H7 (cell line): ENCODE measurements at places on chromosomes 6 and 20.

- DNase-seq = peak; percentile 61
Observed at GRCh38 chr6:90403489-90404381, 107.1 kb upstream of the BACH2 start.

DNA sequence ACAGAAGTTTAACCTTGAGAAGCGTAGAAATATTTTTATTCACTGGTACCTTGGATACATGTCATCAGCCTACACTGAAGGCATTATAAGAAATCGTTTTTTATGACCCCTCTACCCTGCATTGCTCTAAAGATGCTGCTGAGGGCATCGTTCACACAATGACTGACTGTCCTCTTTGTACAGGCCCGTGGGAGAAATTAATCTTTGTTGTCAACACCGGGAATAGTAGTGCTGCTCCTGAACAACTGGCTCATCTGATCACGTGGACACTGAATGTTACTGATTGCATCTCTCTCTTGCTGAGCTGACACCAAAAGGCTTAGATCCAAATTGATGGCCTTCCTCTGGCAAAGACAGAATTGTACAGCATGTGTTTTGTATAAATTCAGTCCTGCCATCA is 157.1 kb upstream of the SMLR1 start:
- DNase-seq = no peak

GRCh38 chr6:166584155-166584554 is 2.3 kb downstream of the RAMACL start:
- no peak for DNase-seq

- DNase-seq = peak; percentile 87
Observed at GRCh38 chr6:3732345-3733141, 19.0 kb downstream of the PXDC1 start.

DNA sequence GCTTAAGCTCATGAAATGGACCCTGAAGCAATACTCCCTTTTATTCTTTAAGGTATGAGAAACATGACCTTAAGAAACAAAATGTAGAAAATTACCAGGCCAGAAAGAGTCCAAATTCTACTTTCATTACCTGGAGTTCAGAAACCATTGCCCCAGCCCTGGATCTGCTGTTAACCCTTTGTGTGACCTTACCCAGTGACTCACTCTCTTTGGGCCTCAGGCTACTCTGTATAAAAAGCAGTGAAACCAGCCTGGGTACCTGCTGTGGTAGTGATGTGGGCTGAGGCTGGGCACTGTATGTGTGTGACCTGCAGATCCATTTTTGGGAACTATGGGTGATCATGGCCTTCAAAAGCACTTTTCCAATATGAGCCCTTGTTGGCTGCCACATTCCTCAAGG is 47.2 kb downstream of the SLC9A8 start:
- no peak for DNase-seq
